ENCODE measurements at places on chromosomes 3 and 15.
A peak's percentile ranks its signal among the peaks of the same experiment; 100 is the strongest.

DNA sequence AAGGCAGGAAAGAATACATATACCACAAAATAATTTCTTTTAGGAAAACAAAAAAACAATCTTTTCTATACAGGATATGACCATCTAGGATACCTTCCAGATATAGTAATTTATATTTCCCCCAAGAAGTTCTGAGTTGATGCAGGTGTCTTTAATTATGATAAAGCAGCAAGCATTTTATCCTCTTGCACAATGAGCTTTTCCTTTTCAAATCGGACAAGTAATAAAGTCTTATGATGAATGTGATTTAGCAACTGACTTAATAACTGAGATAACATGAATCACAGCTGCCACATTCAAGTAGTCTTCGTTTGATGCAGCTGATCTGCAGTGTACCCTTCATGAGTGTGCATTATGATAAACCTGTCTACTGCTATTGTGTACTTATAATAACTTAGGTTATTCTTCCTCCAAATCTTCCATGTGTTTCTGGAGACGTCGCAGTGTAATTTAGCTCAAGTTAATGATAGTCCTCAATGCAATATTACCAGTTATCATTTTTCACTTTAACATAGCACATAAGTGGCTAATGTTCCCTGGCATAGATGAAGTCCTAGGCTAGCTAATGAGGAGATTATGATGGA, 260.3 kb upstream of the MRPL3 start:
- no peak for DNase-seq

- no peak for DNase-seq
Measured at GRCh38 chr3:189288348-189289235, 116.8 kb downstream of the TPRG1 start.

DNA sequence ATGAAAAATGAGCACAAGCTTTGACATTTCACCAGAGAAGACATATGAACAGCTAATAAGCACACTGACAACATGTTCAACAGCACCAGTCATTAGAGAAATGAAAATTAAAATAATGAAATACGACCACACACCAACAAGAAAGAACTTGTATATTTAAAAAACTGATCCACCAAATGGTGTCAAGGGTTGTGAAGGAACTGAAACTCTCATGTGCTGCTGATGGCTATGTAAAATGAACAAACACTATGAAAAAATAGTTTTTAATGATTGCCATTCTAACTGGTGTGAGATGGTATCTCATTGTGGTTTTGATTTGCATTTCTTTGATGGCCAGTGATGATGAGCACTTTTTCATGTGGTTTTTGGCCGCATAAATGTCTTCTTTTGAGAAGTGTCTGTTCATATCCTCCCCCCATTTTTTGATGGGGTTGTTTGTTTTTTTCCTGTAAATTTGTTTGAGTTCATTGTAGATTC, 193.8 kb downstream of the SCAPER start:
- DNase-seq, result no peak

- no peak for DNase-seq
Measured at GRCh38 chr3:134798681-134799311, 3.7 kb downstream of the EPHB1 start.

DNA sequence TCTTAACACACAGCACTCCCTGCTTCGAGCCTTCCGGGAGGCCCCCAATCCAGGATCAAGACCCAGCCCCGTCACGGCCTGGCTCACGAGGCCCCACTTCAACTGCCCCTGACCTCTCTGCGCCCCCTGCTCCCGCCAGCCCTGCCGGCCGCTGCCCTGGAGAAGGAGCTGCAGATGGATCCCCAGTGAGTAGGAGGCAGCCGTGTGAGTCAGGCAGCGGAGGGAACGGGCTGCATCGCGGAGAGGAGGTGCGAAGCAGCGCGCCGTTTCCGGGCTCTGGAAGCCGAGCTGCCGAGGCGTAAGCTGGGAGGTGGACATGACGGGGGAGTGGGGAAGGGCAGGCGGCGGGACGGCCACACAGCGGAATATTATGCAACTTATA, 133.4 kb downstream of the TPRA1 start:
- DNase-seq, result no peak

DNA sequence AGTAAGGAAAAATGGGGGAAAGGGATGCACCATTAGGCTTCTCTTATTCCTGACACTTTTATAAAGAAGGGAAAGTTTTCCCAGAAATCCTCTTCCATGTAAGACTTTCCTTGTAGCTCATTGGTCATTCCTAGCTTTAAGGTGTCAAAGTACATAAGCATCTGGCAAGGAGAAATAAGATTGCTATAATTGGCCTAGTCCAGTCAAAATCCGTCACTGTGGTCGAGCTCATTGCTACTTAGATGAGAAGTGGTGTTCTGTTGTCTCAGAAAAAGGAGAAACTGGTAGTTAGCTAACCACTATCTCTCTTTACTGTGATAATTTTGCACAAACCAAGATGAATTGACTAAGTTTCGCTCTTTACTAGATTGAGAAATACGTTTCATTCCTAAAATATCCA, 370.1 kb downstream of the CNTN4 start:
- no peak for DNase-seq

DNA sequence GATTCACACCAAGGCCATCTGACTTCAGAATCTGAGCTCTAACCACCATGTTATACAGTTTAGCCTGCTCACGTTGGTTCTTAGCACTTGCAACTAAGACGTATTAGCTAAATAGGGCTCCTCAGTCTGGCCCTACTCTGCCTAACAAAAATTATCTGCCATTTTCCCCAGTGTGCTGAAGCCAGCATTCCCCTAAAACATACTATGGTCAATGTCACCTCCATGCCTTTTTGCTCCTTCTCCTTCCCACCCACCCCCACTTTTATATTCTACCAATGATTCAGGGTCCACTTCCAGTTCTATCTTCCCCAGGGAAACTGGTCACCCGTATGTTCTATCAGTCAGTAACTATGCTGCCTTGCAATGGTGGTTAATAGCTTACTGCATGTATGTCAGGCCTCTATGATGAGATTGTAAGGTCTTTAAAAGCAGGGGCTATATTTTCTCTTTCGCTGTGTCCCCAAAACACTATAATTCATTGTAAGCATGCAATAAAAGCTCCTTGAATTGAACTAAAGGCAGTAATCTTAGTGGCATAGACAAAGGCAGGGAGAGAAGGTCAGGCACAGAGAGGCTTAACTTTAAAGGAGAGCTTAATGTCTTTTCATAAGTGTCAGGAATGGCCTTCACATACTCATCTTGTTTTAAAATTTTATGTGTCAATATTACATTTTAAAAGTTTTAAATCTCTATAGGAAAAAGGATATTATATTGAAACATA, 23.3 kb downstream of the POPDC2 start:
- no peak for DNase-seq

- no peak for DNase-seq
Measured at GRCh38 chr3:174242311-174243041, 616.7 kb upstream of the NAALADL2 start.

DNA sequence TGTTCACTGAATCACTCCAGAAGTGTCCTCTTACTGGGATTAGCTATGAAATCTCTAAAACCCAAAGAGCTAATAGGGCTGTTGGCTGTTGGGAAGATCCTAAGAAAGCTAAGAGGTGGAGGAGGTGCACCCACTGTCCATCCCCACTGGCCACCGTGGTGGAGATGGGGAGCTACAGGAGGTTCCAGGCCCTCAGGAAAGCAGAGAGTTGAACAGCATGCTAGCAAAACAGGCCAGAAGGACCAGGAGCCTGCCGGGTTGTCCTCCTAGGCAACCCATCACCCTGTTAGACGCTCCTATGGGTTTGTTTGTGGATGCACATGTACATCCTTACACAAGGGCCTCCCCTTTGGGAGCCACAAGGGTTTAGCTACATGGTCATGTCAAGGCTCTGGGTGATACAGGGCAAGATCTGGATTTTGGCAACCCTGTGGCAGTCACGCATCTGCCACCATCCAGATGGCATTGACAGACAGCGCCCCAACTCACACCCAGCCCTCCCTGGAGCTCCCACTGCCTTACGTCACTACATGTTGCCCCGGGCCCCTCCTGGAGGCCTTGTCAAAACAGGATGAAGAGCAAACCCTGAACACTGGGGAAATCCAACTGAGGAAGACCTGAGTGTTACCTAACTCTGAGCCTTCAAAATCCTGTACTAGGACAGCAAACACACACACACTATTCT, 208.1 kb downstream of the SLCO3A1 start:
- no peak for DNase-seq

DNA sequence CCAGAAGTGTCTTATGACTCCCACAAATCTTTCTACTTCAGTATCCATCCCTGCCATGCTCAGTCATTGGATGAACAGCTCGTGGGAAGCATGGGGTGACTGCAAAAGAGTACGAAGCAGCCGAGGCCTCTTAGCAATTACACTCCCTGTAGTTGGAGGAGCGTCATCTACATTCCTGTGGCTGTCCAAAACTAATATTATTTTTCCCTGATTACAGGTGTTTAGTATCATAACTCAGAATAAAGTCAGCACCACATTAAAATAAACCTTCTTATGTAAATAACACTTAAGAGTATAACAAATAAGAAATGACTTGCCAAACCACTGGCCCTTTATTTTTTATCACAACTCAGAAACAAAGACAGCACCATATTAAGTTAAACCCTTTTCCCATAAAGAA, 141.5 kb downstream of the PLOD2 start:
- DNase-seq, result no peak

- DNase-seq, result peak; percentile 15
Measured at GRCh38 chr3:11236588-11237461, 35.4 kb upstream of the ATG7 start.

GRCh38 chr15:68175526-68175925, 29.6 kb downstream of the CALML4 start:
- no peak for DNase-seq

GRCh38 chr3:4820296-4821121, 158.7 kb upstream of the BHLHE40 start:
- no peak for DNase-seq

DNA sequence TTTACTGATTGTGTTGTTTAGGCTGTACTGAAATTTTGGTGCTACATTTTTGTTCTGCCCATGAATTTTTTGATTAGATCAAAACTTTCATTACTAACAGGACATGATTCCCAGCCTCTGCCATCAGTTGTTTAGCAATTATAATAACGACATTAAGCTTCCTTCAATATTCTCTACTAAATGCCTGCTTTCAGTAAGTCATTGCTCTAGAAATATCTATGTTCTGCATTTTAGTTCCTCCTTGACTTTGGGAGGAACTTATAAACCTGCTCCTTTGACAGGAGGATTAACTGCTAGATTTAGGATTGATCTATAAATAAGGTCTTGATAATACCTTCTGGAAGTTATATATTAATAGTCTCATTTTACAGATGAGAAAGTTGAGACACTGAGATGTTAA, 269.1 kb downstream of the RAP2B start:
- no peak for DNase-seq

DNA sequence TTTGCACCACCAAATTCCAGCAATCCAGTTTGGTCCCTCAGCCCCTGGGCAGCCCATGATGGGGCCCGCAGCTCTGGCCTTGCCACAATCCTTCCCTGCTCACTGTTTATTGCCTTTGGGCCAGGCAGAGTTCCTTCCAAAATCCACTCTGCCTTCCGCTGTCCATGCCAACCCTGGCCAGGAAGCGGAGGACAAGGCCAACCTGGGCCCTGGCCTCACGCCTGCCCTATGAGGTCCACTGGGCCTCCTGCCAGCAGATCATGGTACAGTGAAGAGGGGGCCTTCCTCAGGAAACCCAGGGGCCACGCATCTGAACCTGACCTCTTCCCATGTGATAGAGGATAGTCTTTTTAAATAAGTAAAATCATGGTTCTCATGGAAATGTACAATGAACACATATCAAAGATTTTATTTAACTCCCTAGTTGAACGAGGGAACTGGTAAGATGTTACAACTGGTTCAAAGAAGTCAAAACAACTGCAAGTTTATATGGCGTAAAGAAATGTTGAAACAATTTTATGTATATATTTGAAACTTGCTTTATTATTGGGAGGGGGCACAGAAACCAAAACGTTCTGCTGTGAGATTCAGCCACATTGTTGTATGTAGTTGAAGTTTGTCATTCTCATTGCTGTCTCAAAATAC, 95.8 kb upstream of the TNFAIP8L3 start:
- DNase-seq, result no peak

- no peak for DNase-seq
Measured at GRCh38 chr3:123448536-123449101, at the start of gene ADCY5. Gene ADCY5 (minus strand): TSS chr3:123449090. CDS start chr3:123448545, 545 bp downstream.

GRCh38 chr3:133937061-133937686, 41.5 kb upstream of the RAB6B start:
- no peak for DNase-seq

- DNase-seq, result peak; percentile 20
Measured at GRCh38 chr15:70111203-70112073, 13.7 kb upstream of the TLE3 start.

GRCh38 chr3:33438881-33439545, 1.2 kb downstream of the UBP1 start:
- no peak for DNase-seq

DNA sequence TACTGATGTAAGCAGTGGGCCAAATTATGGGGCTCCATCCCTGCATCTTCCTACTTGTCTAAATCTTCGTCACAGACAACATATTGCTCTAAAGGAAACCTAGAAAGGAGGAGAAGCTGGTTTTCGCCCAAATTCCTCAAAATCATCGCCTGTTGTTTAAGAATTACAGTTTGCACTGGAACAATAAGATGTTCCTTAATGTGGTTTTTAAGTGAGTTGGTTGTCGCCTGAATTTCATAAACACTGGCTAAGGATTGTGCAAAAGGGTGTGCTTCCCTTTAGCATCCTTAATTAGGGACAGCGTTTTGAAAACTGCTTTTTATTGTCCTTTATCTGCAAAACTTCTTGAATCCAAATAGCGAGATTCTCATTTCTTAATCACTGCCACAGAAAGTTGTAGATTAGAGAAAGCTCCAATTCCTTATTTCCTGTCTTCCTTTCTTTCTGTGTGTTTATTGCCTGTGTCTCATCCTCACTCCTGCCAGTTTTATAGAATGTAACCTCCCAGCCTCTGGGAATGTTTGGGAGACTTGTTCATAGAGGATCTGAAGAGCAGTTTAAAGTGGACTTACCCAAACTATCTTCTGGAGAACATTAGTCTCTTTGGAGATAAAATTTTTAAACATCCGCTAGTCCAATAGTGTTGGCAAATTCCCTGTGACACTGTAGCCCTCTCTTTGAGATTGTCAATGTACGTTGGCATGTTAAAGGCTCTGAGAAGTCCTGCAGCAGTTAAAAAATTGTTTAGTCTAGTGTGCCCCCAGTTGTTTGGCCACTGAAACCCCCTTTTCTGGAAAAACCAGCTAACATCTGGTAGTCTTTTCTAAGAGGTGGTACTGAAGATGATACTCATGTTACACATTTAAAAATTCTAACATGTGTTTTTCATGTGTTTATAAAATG, 50.4 kb downstream of the FLNB start:
- no peak for DNase-seq

GRCh38 chr15:40843261-40843884, 475 bp upstream of the SPINT1 start:
- DNase-seq, result no peak

DNA sequence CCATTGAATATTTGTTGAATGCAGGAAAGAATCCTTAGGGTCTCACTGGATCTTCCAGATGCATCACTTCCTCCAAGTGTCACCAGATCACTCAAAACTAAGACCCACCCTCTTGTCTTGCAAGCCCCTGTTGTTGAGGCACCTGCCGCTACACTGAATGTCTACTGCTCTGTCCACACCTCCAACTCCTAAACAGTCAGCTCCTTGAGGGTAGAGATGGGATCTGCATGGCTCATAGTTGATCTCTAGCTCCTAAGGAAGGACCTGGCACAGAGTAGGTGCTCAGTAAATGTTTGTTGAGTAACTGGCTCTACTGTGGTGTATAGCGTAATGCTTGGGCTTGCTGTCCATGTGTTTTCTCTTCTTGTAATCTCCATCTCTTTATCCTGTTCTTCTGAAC, 8.8 kb downstream of the SLC6A20 start:
- no peak for DNase-seq

GRCh38 chr15:97023488-97023844, 693.0 kb downstream of the NR2F2 start:
- no peak for DNase-seq

Measured in T1000 (cell line).